ENCODE measurements at places on chromosomes 11 and 22.

DNA sequence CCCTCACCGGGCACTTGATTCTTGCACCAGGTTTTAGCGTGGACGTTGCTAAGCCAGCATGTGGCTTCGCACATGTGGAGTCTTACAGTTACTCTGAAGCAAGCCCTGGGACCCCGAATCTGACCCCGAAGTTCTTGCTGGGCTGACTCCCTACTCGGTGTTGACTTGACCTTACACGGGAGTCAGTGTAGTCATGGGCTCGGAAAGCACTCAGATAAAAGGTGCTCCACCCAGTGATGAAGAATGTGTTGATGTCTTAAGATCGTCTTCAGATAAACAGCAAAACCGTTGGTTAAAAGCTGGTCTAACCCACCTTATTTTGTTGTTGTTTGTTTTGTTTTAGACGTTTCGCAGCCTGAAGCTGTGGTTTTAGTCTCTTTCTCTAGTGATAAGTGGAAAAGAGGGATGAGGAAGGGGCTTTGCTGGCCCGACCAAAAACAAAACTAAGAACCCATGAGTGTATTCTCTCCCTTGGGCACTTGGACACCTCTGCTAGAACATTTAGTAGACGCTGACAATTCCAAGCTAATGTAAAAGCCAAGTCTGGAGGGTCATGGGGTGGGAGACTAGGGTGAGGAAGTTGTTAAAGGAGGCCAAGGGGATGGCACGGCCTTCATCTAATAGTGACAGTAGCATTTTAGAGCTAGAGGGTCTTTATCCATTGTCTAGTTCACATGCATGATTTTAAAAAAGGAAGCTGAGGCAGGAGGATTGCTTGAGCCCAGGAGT is 69.9 kb downstream of the BCR start:
- no peak for DNase-seq

DNA sequence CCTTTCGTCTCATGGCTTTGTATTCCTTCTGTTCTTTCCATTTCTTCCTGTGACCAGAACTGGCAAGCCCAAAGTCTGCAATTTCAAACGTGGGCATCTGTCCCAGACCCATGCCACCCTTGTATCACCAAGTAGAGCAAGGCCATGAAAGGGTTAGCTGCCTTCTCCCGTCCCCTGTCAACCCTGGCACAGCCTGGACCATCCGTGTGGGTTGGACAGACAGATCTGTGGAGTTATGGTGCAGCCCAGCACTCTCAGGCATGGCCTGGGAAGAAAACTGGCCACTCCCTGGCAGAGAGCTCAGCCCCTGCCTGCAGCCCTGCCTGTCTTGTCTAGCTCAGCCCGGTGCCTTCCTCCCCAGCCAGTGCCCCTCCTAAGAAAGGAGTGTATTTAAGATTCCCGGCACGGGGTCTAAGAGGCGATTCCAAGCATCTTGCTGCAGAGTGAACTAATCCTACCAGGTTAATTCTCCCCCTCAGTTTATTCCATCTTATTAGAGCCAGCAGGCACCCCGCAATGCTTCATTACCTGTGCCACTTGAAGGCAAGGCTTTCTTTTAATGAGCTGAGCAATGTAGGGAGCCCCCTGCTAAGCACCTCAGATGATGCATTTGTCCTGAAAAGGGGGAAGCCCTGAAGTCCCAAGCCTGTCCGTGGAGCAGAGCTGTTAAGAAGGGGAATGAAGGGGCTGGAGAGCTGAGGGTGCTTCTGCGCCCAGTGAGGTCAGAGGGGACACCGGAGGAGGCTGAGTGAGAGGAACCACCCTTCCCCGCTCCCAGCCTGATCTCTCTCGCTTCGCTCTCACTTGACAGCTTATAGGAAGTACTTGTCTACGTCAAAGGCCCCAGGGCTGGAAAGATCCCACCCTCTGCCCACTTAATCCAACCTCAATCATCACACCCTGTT is 130.6 kb downstream of the SPATA19 start:
- DNase-seq: no peak

GRCh38 chr22:48650323-48651035 is 1177.2 kb downstream of the BRD1 start:
- no peak for DNase-seq

GRCh38 chr22:46180370-46181137 is 30.2 kb downstream of the PPARA start:
- DNase-seq: no peak

GRCh38 chr11:45106440-45106839 is 40.0 kb upstream of the PRDM11 start:
- no peak for DNase-seq

- no peak for DNase-seq
These were observed 1221.0 kb downstream of the JRKL start for GRCh38 chr11:97610854-97611253.

DNA sequence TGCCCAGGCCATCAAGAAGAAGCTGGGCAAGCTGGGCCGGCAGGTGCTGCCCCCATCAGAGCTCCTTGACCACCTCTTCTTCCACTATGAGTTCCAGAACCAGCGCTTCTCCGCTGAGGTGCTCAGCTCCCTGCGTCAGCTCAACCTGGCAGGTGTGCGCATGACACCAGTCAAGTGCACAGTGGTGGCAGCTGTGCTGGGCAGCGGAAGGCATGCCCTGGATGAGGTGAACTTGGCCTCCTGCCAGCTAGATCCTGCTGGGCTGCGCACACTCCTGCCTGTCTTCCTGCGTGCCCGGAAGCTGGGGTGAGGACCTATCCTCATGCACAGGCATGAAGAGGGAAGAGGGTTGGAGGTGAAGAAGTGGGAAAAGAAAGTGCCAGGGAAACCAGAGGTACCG is 5.3 kb upstream of the NHERF4 start:
- DNase-seq: no peak

All from progenitor cell of endocrine pancreas (in vitro differentiated cells).